NCI-H1092 treated with DMSO at 0.1 percent for 48 hours (cell line): ENCODE measurements at places on chromosomes 1 and 21.

- no peak for DNase-seq
Measured at GRCh38 chr1:27318596-27318995, 3.4 kb upstream of the TMEM222 start.

DNA sequence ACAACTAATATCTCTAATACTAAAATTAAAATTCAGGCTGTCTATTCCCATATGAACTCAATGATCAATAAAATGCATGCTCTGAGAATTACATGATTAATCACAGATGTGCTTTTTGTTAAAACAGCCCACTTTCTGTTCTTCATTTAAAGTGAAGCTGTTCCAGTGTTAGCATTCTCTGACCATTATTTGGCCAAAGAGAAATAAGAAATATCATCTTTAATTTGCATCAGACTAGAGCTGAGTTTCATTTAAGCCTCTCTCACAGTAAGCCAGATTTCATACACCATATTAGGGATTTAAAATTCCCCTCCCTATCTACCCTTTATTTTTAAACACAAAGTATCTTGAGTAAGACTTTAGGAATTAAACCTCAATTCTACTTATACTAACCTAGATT, 261.6 kb downstream of the TPR start:
- no peak for DNase-seq

DNA sequence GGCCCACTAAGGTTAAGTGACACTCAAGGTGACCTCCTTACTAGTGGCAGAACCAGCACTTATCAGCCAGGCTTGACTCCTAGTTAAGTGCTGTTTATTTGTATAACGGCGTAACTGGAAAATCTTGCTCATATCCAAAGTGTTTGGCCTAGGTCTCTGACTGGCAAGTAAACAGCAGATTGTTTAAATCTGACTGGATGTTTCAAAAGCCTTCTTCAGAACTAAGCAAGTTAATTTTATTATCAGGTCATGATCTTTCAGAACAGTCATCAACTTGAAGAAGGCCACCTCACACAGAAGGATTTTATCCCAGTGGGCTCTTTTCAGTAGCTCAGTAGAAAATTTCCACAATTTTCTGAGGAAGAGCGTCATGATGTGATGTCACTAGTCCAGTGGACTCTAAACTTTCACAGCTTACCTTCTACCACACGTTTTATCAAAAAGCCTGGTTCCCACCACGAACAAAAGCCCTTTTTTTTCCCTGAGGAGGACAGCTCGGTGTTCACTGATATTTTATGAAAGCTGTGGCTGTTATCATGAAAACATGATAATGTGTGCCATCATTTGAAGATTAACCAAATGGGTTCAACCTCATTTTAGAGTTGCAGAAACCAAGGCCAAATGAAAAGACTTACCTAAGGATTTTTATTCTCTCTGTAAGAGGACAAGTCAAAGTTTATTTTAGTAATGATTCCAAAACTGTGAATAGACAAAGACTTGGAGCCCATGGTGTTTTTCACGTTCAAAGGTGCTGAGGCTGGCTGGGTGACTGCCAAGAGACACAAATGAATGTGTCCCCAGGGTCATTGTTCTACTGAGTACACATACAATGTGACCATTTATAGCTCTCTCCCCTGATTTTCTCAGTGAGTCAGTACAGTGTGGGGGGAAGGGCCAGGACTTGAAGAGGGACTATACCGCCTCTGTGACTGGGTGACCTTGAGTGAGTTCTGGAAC, 9.1 kb downstream of the SGIP1 start:
- DNase-seq = peak; percentile 92

DNA sequence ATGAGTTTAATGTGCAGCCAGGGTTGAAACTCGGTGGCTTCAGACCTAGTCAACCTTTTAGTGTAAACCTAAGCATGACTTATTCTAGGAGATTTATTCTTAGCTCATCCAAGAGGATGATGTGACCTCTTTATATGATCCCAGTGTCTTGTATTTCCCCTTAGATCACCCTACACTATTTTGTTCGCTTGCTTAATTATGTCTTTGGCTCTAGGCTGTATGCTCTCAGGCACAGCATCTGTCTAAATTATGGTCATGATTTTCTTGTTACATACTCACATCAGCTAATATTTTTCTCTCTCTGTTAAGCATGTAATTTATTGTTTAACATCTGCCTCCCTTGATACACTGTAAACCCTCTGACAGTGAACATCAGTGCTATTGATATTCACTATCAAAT, 19.1 kb downstream of the COL11A1 start:
- no peak for DNase-seq

DNA sequence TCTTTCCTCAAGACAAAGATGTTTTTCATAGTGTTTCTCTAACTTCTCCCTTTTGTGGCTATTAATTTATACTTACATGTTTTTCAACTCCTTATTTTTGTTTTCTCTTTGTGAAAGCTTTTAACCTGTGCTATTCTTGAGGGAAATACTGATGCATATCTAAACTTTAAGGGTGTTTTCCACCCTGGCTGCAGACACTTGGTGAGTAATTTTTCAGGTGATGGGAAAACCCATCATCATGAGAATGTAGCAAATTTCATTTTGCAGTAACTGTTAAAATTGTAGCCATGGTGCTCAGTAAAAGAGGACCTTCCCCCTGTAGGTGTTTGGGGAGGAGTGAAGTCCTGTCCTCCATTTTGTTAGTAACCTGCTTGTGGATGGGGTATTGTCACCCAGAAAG, 124.2 kb downstream of the LIPI start:
- no peak for DNase-seq

DNA sequence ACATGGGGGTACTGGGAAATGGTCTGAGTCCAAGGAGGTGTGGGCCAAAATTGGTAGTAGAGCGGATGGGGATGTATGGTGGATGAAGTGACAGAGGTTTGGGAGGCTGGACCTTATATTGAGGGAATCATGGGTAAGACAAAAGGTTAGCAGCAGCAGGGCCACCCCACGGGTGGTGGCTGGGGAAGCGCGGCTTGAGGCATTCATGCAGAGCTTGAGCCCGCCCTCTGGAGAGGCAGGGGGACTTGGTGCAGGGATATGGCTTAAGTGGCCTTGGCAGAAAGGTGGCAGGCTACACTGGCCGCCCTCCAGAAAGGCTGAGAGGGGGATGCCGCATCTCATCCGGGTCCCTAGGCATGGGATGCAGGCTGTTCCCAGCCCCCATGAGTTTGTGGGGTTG, 31.5 kb downstream of the HMGB4 start:
- DNase-seq = no peak

GRCh38 chr1:167066333-167067122, 23.6 kb downstream of the GPA33 start:
- DNase-seq = peak; percentile 77

DNA sequence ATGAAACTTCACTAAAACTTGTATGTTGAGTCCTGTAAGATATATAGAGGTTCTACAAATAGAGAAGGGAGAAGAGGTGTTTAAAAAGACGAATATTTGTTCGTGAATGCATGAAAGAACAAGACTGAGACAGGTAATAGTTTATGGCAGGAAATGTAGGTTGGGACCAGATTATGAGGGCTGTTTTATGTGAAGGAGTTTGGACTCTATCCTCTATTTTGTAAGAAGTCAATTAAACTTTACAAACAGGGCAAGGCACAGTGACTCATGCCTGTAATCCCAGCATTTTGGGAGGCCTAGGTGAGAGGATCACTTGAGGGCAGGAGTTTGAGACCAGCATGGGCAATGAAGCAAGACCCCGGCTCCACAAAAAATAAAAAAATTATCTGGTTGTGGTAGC, 5.7 kb downstream of the SLC35A3 start:
- no peak for DNase-seq

DNA sequence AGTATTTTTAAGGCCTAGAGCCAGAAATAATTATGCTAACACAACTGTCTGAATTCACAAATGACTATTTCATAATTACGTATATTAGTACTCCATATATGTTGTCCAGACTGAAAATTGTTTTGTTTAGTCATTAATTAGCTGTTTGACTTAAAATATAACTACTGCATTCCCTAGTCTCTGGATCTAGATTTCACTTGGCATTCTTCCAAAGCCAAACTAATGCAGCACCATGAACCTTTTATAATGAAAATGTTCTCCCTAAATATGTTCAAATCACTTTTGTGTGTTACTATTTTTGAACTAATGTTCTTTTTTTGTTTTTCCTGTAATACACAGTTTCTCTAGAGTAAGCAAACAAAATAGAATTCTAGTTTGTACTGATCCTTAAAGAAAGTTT, 46.1 kb downstream of the CAMTA1 start:
- DNase-seq = no peak

DNA sequence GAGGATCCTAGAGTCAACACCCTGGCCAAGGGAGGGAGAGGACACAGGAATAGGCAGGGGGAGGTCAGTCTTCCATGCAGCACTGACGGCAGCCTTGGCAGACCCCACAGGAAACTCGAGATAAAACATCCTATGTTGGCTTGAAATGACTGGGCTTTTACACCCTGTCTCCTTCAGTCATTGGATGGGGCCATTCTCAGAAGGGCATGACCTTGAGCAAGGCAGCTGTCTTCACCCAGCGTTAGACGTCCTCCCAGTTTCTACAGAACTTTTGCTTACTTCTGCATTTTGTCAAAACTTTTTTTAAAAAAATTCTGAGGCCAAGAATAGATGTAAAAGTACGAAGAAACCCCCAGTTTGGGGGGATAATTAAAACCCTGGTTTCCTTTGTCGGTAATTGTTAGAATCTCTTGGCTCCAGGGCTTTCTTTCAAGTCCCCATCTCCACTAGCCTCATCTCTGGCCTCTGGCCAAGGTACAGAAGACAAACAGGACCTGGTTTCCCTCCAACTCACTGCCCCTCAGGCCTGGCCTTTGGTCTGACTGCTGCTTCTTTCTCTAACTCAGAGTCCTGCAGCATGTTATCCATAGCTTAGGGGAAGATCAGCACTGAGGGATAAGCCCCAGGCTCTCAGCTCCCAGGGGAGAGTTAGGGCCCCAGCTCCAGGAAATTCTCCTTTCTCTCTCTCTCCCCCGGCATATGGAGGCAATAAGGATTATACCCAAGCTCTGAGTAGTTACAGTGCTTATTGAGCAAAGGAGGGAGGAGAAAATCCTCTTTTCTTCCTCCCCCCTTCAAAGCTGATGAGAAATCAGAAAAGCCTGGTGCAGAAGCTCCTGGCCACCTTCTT, 51.6 kb upstream of the KCND3 start:
- DNase-seq = no peak

DNA sequence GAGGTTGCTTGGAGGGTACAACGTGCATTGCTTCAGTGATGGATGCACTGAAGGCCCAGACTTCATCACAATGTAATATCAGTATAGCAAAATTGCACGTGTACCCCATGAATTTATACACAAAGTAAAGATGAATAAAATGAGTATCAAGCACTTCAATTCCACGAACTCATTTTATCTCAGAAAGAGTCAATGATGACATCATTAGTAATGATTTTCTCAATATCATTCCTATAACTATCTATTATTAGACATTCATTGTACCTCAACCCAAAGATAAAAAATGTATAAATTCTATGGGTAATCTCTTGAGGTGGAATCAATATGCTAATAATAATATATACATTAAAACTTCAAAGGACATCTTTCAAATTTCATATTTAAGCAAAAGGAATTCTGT, 208.4 kb downstream of the COL11A1 start:
- DNase-seq = no peak

GRCh38 chr1:214685906-214686305, 82.9 kb downstream of the CENPF start:
- no peak for DNase-seq

- no peak for DNase-seq
Measured at GRCh38 chr1:239262538-239262937, 123.8 kb upstream of the CHRM3 start.

DNA sequence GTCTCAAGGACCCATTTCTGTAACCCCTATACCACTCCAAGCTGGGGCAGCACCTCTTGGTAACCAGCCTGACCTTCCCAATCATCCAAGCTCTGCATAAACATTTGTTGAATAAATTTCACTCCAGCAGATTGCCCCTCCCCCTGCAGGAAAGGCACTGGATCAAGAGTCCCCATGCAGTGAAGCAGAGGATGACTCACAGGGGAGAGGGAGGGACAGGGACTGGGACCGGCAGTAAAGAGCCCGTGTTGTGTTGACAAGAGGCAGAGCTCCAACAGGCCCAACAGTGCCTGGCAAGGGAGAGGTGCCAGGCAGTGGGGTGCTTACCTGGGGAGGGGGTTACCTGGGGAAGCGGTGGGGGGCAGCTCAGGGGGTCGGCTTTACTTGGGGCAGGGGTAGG, 32.3 kb downstream of the SLC9A1 start:
- no peak for DNase-seq

GRCh38 chr1:109089242-109090015, 1.1 kb upstream of the TMEM167B start:
- DNase-seq = peak; percentile 68

DNA sequence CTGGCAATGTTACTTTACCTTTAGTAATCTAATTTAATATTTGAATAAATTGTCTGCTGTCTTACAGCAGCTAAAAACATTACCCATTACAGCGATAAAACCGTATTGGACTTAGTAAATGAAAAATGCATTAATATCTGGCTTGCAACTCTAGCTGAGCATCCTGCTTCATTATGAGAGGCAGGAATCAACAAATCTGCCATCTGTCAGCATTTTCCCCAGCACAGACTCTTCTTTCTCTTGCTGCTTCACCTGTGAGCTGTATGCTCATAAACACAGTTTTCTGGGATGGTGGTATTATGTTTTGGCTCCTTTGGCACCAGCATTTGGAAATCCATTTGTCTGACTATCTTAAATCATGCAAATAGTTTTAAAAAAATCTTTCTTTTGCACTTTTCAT, 487.1 kb downstream of the KCNT2 start:
- peak; percentile 23 for DNase-seq

GRCh38 chr1:12709091-12709491, 6.8 kb upstream of the AADACL3 start:
- no peak for DNase-seq

GRCh38 chr1:45510036-45510971, 10.2 kb downstream of the MMACHC start:
- DNase-seq = no peak

- DNase-seq = no peak
Measured at GRCh38 chr1:159492575-159493323, 43.1 kb downstream of the OR10J5 start.

GRCh38 chr1:235714205-235714897, 64.8 kb upstream of the GNG4 start:
- DNase-seq = peak; percentile 90

DNA sequence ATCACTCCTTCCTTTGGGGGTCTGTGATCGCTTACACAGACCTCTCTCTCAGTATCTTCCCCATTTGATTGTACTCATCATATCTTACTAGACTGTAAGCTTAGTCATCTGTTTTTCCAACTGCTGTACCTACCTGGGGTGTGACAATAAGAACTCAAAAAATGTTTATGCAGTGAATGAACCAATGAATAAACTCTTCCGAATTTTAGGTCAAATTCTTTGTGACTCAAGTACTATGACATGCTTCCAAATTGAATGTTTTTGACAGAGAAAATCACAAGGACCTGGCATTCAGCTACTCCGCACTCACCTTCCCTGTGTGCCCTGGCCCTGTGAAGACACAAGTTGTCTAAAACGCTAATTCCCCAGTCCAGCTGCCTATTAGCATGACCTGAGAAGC, 42.1 kb downstream of the TMCO4 start:
- DNase-seq = no peak
